H4 (cell line): ENCODE measurements at places on chromosomes 5 and 9. TPM values are rescaled to one million over a fixed set of nuclear protein-coding genes. Genes with fewer than 3 reads are reported as not detected.

- DNase-seq = no peak
Measured at GRCh38 chr9:79976257-79977073, 404.7 kb downstream of the TLE4 start.

DNA sequence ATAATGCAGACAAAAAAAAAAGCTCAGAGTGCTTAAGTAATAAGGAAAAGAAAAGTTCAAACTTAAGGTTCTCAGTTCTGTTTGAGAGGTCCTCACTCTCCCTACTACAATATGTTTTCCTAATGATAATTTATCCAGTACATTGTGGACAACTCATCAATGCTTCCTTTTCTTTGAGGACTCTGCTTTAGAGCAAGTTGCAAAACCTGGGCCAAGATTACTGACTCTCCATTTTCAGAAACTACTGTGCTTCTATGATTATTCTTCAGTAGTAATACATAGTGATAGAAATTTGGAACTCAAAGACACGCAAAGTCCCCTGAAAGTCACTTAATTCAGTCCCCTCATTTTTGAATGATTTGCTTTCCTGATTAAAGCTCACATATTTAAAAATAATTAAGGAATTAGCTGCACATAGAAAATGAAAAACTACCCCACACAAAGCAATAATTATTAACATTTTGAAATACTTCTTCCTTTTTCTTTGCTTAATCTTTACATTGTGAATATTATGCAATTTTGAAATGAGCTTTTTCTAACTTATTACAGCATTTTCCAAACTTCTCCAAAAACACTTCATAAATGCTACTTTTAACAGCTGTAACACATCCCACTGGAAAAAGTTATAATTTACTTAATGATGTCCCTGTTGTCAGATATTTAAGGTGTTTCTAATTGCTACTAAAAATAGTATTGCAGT is 11.2 kb downstream of the CDKN2A start:
- DNase-seq = no peak

GRCh38 chr5:145834554-145834916 is 607 bp downstream of the PRELID2 start:
- no peak for DNase-seq

GRCh38 chr5:122180863-122181548 is 51.7 kb downstream of the ZNF474 start:
- peak; percentile 29 for DNase-seq

GRCh38 chr5:126395198-126395597 is 28.0 kb upstream of the GRAMD2B start:
- DNase-seq = no peak

GRCh38 chr9:3827175-3827574 is 301.4 kb upstream of the RFX3 start:
- DNase-seq = no peak

SH3GL2 gene
- 0.02 TPM in 1 of 2 replicates, not detected in the other for total RNA-seq

LCNL1 gene
- total RNA-seq = not detected in 2 replicates

SLC6A3 gene
- not detected in 2 replicates for total RNA-seq

MTAP gene
- not detected in 2 replicates for total RNA-seq

C9 gene
- not detected in 2 replicates for total RNA-seq
